ENCODE measurements at places on chromosomes 5 and 9. TPM values are rescaled to one million over a fixed set of nuclear protein-coding genes. Genes with fewer than 3 reads are reported as not detected.

The SLC34A3 gene
- total RNA-seq = not detected

DNA sequence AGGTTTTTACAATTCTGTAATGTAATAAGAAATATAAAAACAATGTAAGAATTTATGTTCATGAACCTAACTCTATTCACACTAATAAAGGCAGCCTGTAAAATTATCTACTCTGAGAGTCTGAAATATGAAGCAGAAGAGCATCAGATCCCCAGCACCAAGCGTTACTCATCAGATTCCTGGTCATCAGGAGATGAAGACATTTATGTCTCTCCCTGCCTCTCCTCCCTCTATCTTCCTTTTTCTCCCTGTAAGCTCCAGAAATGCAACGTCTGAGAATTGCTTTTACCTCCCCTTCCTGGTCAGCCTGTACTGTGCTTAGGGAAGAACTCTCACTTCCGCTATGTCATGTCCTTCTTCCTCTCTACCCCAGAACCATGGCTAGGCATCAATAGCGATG is 114.4 kb upstream of the SLIT3 start:
- no peaks in the 10 kb centered on the region for H3K27me3 ChIP-seq
- no peak overlapping the region for H3K4me3 ChIP-seq
- peaks cover 9% of the 10 kb centered on the region for H3K4me1 ChIP-seq
- H3K36me3 ChIP-seq = no peaks in the 10 kb centered on the region

GRCh38 chr9:131666774-131667173 is 73.1 kb downstream of the RAPGEF1 start:
- H3K36me3 ChIP-seq = no peaks in the 10 kb centered on the region
- no peak overlapping the region for H3K4me3 ChIP-seq
- H3K27ac ChIP-seq = no peak overlapping the region
- no peak for DNase-seq
- peaks cover 52% of the 10 kb centered on the region for H3K4me1 ChIP-seq

DNA sequence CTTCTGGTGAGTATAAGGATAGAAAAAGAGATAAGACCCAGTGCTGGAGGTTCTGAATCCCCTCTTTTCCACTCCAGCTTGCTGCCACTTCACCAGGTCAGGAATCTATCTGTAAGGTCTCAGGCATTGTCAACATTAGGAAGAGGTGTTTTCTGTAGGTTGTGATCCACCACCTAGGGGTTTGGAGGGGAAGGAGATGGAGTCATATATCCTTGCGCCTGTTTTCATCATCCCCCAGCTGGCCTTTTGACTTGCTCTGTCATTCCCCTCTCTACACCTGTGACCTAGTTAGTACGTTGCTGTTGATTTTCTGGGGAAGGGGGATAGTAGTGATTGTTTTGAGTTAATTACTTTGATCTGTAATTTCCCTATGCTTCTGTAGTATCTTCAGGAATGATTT is 20.5 kb downstream of the SPINK5 start:
- no peaks in the 10 kb centered on the region for H3K27me3 ChIP-seq
- no peak overlapping the region for H3K4me3 ChIP-seq
- H3K4me1 ChIP-seq = no peaks in the 10 kb centered on the region
- no peak for DNase-seq
- no peaks in the 10 kb centered on the region for H3K36me3 ChIP-seq

The ARHGEF28 gene
- total RNA-seq = 41.0 TPM

- DNase-seq = no peak
- no peaks in the 10 kb centered on the region for H3K36me3 ChIP-seq
- no peak overlapping the region for H3K27ac ChIP-seq
- no peaks in the 10 kb centered on the region for H3K27me3 ChIP-seq
Measured at GRCh38 chr5:41182666-41183065, 30.7 kb downstream of the C6 start.

GRCh38 chr5:179596421-179596820 is 27.1 kb downstream of the HNRNPH1 start:
- H3K4me3 ChIP-seq = no peak overlapping the region
- H3K27ac ChIP-seq = no peak overlapping the region
- peaks cover 92% of the 10 kb centered on the region for H3K36me3 ChIP-seq
- DNase-seq = no peak

GRCh38 chr5:176362233-176362490 is 598 bp upstream of the KIAA1191 start:
- H3K4me1 ChIP-seq = peaks cover 38% of the 10 kb centered on the region
- peak overlapping the region; percentile 92 for H3K4me3 ChIP-seq
- H3K36me3 ChIP-seq = no peaks in the 10 kb centered on the region
- no peak for DNase-seq
- peak overlapping the region; percentile 86 for H3K27ac ChIP-seq
- no peaks in the 10 kb centered on the region for H3K27me3 ChIP-seq

The GPR107 gene
- 25.5 TPM for total RNA-seq

- no peak overlapping the region for H3K4me3 ChIP-seq
- H3K27ac ChIP-seq = no peak overlapping the region
- no peaks in the 10 kb centered on the region for H3K27me3 ChIP-seq
- no peak for DNase-seq
- H3K4me1 ChIP-seq = no peaks in the 10 kb centered on the region
Measured at GRCh38 chr5:178765753-178766300, 35.4 kb upstream of the ZNF354A start.

GRCh38 chr5:131019601-131020315 is 145.3 kb downstream of the HINT1 start:
- DNase-seq = no peak
- no peaks in the 10 kb centered on the region for H3K27me3 ChIP-seq
- H3K4me1 ChIP-seq = no peaks in the 10 kb centered on the region
- no peak overlapping the region for H3K27ac ChIP-seq

Measured in vagina (tissue), 2 donors.